PC-9 (cell line): ENCODE measurements at places on chromosomes 1 and 21. TPM values are rescaled to one million over a fixed set of nuclear protein-coding genes. Genes with fewer than 3 reads are reported as not detected.

- DNase-seq, result no peak
Measured at GRCh38 chr1:45097079-45097478, 85.0 kb downstream of the UROD start.

DNA sequence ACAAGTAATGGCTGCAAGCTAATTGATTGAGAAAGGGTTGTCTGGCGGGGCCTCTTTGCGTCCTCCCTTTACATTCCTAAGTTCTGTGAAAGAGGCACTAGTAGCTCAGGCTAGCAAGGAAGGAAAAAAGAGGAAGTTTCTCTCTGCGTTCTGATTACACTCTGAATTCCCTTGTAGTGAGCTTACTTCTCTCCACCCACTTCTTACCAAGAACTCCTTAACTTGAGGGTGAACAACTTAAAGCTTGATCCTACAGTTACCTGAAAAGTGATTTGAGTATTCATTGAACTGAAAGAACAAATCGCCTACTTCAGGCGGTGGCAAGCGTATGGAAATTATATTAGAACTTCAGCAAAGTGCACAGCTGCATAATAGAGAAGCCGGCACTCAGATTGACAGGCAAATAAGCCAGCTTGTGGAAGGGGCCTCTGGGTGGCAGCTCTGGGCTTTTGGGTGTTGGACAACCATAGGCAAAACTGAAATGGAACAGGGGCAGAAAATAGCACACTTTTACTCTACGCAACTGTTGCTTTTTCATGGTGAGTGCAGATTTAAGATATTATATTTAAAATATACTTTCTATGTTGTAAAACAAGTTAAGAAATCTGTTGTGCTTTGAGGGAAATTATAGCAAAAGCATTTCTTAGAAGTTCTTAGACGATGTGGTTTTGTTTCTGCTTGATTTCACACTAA lies 464.5 kb downstream of the USP25 start:
- DNase-seq, result no peak

The SLC50A1 gene
- total RNA-seq, result 54.9 and 67.6 TPM in 2 replicates

The OR1C1 gene
- not detected in 2 replicates for total RNA-seq

DNA sequence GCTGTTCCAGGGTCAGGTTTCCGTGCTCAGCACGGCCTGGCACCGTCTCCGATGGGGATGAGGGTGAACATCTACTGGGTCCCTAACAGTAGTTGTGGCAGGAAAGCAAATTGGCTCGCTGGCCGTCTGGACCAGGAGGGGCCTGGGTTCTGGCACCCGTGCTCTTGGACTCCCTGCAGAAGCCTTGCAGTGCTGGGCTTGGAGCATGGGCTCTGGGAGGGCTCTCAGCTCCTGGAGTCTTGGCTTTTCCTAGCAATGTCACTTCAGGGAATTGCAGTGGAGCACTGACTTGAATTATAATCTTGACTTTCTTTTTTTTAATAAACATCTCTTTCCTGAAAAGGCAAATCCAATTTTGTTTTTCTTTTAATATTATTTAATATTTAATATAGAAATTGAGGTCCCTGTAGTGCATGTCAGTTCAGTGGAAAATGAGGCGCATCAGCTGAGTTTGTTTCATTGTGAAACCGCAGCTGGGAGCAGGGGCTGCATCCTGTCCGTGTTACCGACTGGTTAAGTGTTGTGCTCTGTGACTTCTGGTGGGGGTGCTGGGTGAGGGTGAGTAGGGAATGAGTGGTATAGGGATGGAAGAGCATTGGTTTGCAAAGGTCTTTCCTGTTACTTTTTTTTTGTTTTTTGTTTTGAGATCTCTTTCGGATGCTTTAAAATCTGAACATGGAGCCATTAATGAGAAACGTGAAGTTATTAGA lies 64.1 kb downstream of the PEX14 start:
- DNase-seq, result no peak

- no peak for DNase-seq
Measured at GRCh38 chr1:86868477-86868876, 45.4 kb downstream of the SELENOF start.

The SH2D1B gene
- not detected in 2 replicates for total RNA-seq

GRCh38 chr21:35275776-35276175 lies 226.7 kb upstream of the RUNX1 start:
- DNase-seq, result no peak

- no peak for DNase-seq
Measured at GRCh38 chr1:22738522-22738921, 27.9 kb downstream of the EPHB2 start.

GRCh38 chr1:69993810-69994209 lies 211.6 kb downstream of the LRRC40 start:
- DNase-seq, result no peak

GRCh38 chr1:30852026-30852425 lies 56.5 kb downstream of the SDC3 start:
- no peak for DNase-seq

The ATF3 gene
- total RNA-seq, result 10.2 and 10.8 TPM in 2 replicates

DNA sequence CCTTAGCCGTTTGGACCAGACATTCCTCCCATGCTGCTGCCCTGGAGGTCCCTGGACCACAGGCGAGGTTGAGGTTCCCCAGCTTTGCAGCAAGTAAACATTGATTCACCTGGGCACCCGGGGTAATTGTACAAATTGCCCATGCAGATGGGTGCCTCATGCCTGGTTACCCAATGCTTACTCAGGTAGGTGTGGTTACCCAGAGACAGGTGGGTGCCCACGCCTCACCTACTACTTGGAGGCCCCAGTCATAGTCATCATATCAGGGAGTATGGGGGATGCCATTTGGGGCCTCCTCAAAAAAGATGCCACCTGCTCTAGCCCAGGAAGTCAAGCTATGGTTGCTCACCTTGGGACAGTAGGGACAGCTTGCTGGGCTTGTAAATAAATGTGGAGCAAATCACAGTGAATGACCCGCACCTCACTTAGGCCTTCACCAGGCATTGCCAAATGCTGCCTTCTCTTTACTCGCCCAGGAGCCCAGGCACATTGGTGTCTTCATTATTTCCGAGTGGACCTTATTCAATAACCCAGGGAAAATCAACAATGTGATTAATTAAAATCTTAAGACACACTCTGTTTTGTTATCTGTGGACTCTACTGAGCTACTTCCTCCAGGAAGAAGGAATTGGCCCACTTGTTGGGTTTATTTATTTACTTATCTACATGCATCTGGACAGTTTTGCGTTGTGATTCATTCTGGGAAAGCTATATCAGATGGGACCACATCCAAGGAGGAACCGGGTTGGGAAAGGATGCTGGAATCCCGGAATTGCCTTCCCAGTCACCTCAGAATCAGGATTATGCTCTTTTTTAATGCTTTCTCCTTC lies 35.6 kb upstream of the GRHL3 start:
- DNase-seq, result peak; percentile 54

GRCh38 chr1:119449971-119450370 lies 35.0 kb downstream of the HSD3B2 start:
- DNase-seq, result no peak

DNA sequence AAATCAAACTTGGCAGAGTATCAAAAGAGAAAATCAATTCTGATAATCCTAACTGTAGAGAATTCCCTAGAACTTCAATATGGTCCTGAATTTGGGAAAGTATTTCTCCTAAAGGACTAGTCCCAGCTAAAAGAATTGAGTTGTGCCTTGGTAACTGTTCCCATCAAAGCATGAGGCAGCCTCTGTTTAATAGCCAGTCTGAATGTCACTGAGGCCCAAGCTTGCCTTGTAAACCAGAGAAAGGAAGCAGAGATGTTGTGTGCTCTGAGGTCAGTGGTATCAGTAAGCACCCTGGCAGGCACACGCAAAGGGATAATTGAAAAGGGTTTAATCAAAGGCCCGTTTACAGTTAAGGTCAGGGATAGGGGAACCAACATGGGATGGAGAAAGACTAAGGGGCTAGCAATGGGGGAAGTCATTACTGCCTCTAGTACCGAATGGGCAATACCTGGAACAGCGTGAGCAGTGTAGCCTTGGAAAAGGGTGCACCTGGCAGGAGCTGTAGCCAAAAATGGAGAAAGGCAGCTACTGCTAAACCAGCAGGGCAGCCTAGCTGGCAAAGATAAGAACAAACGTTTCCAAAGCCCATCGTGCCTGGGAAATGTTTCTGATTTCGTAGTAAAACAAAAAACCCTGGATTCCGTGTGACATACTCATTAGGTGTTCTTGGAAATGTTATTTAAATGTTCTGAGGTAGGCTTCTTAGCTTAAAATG lies 635.5 kb downstream of the PLPP3 start:
- no peak for DNase-seq

- no peak for DNase-seq
Measured at GRCh38 chr1:202078241-202078640, 44.5 kb upstream of the GPR37L1 start.

DNA sequence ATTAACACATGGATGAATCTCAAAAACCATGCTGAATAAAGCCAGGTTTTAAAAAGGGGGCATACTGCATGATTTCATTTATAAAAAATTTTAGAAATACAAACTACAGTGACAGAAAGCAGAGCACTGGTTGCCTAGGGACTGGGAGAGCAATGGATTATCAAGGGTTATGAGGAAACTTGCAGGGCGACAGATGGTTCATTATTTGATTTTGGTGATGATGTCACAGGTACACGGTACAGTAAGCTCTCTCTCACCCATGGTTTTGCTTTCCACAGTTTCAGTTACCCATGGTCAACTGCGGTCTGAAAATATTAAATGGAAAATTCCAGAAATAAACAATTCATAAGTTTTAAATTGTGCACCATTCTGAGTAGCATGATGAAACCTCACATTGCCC lies 14.1 kb downstream of the VAMP4 start:
- DNase-seq, result no peak

The SLC25A34 gene
- 1.4 and 1.7 TPM in 2 replicates for total RNA-seq

GRCh38 chr1:53120659-53121058 lies 21.8 kb downstream of the SLC1A7 start:
- DNase-seq, result no peak

The KCNJ9 gene
- total RNA-seq, result not detected in 2 replicates

The MIXL1 gene
- not detected in 2 replicates for total RNA-seq

- no peak for DNase-seq
Measured at GRCh38 chr1:119873135-119874015, 22.9 kb downstream of the ADAM30 start.

GRCh38 chr1:63487336-63488065 lies 35.5 kb downstream of the ITGB3BP start:
- DNase-seq, result no peak
